ENCODE measurements at places on chromosomes 5 and 9. TPM values are rescaled to one million over a fixed set of nuclear protein-coding genes. Genes with fewer than 3 reads are reported as not detected.

The ZNF883 gene
- total RNA-seq = under 0.01 TPM

The GADD45G gene
- 2.0 TPM for total RNA-seq

The CORO2A gene
- 0.44 TPM for total RNA-seq

The ARHGEF39 gene
- total RNA-seq = 6.3 TPM

The MELK gene
- total RNA-seq = 57.0 TPM

The CCL28 gene
- total RNA-seq = 4.2 TPM

The TAF11L10 gene
- not detected for total RNA-seq

The GDNF gene
- total RNA-seq = 12.3 TPM

The TIMD4 gene
- not detected for total RNA-seq

The IL9 gene
- total RNA-seq = not detected

The OR1Q1 gene
- not detected for total RNA-seq

The CCNI2 gene
- total RNA-seq = not detected

The SLC25A2 gene
- total RNA-seq = 0.44 TPM

The PRR16 gene
- total RNA-seq = 13.2 TPM

The UNC13B gene
- total RNA-seq = 35.4 TPM

The CCNO gene
- total RNA-seq = 0.14 TPM

The CBY3 gene
- 0.29 TPM for total RNA-seq

The PPP3R2 gene
- not detected for total RNA-seq

The PGM5 gene
- 2.0 TPM for total RNA-seq

The C6 gene
- not detected for total RNA-seq

The SLC4A9 gene
- total RNA-seq = not detected

The LCN1 gene
- total RNA-seq = not detected

The SELENOP gene
- 4.7 TPM for total RNA-seq

The MEIKIN gene
- total RNA-seq = not detected

The TRUB2 gene
- 28.3 TPM for total RNA-seq
